Fibroblast of upper back skin (primary cell): ENCODE measurements at places on chromosomes 2 and 18.

DNA sequence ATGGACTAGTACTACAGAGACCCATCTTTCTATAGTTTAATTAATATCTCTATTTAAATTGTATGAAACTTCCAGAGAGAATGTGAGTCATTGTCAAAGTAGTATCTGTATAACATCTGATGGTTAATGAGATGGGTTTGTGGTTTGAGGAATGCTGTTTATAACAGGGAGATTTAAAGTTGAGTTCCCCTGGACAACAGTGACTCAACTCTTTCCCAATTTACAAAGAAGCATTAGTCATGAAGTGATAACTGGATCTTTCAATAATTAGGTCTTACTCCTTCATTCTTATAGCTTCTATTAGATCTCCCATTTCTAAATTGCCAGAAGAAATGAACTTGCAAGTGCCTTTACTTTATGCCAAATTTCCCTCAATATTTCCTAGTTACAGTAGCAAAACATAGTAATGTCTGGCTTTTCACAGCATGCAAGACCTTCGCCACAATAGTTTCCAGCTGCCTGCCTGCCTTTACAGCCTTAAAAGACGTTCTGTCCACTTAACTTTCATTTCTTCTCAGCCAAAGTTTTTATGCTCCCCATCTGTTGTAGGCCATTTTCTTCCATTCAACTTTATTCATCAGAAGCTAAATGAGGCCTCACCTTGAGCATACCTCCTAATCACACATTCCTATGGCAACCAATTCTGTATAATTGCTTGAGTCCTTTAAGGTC is 47.7 kb upstream of the WDR75 start:
- peak; percentile 97 for DNase-seq

- peak; percentile 70 for DNase-seq
Observed at GRCh38 chr2:157302492-157303099, 23.0 kb downstream of the ERMN start.

GRCh38 chr2:46299365-46300263 is 2.4 kb downstream of the EPAS1 start:
- DNase-seq = peak; percentile 56

DNA sequence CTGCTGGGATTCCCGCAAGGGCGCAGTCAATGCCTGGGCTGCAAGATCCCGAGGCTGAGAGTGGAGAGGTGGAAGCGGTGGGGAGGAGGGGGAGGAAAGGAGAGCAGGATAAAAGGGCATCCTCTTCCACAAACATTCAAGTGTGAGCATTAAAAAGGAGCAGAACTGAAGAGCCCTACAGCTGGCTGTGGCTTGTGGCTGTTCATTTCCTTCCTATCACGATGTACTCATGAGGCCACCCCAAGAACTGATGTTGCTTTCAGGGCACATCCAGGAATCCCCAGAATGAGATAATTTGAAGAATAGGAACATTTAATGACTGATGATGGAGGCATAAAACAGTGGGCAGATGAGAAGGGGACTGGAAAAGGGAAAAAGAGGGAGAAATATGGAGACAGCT is 230.8 kb upstream of the SMIM21 start:
- no peak for DNase-seq

DNA sequence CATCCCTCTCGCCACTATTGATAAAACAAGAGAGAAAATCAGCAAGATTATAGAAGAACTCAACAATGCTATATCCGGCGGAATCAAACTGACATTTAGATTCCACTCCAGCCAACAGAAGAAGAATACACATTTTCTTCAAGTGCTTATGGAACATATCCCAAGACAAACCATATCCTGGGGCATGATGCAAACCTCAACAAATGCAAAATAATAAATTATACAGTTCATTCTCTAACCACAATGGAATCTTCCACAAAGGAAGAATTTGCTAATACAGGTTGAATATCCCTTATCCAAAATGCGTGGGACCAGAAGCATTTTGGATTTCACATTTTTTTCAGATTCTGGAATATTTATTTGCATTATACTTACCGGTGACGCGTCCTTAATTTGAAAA is 51.4 kb upstream of the YPEL5 start:
- DNase-seq = peak; percentile 61
